Activated T-cell treated with anti-CD3 and anti-CD28 coated beads, Interleukin-2, amount 50 U/mL, for 48 hours (primary cell): ENCODE measurements at places on chromosomes 7 and 10.

DNA sequence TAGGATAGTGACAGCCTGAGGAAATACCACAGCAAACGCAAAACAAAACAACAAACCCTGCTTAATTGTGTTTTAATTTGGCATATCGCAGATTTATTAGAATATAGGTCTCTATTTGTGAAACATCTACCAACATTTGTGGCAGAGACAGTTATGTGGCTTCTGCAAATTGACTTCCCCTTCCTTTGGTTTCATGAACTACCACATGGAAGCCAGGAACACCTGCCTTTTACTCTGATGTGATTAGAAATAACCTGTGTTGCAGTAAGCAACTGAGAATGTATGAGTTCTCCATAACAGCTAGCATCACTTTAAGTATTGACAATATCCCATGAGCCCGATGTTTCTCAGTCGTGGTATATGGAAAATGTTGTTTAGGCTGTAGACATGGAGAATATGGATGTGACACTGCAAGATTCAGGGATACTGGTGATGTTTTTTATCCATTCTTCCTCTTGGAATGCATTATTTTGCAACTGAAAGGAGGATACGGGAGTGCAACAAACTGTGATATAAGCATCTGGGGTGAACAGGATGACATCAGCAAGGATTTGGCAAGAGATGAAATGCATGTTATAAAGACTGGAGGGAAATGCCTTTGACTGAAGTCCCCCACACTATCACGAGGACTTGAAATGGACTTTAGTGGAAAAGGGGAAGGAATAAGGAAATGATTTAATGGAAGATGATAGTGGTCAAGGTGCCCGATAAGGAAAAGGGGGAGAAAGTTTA lies 95.9 kb downstream of the CUBN start:
- DNase-seq, result no peak

- peak; percentile 85 for DNase-seq
Measured at GRCh38 chr7:73715648-73716317, 3.7 kb downstream of the STX1A start.

GRCh38 chr7:101236292-101236835 lies 1.2 kb downstream of the CLDN15 start:
- DNase-seq, result no peak

DNA sequence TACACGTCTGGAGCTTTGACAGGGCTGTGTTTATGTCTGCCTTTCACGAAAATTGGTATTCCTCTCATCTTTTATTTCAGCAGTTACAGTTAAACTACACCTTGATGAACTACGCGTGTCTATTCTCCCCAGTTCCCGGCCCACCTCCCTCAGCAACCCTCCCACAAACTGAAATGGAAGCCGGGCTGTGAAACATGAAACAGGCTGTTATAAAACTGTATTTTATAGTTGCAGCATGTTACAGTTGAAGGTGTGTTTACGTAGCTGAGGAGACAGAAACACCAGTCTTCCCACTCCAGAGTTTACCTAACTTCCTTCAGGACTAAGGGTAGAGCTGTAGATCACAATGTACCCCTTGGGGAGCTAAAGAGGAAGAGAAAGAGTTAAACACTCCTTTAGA lies 228.3 kb upstream of the ZNF32 start:
- DNase-seq, result no peak

- peak; percentile 74 for DNase-seq
Measured at GRCh38 chr7:149865437-149865836, 8.3 kb upstream of the ATP6V0E2 start.

GRCh38 chr10:3264161-3264761 lies 91.7 kb upstream of the PITRM1 start:
- no peak for DNase-seq

GRCh38 chr7:20032741-20033140 lies 184.4 kb downstream of the MACC1 start:
- no peak for DNase-seq

- no peak for DNase-seq
Measured at GRCh38 chr10:126880926-126881325, 24.3 kb upstream of the DOCK1 start.

- no peak for DNase-seq
Measured at GRCh38 chr10:68163735-68164134, 54.4 kb downstream of the MYPN start.

DNA sequence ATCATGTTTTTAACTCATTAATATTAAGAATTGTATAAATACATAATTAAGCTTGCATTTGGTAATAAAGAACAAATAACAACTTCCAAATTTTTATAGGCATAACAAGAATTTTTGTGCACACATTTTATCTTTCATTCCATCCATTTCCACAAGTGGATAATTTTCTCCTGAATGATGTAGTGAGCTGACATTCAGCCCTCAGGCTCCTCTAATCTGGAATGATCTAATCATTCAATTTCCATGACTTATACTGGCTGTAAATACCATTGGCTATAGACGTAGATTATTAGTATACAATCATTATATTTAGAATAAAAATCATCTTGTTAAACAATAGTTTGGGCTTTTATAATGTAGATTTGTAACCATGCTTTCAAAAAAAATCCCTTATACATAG lies 287.2 kb upstream of the GHITM start:
- no peak for DNase-seq

GRCh38 chr10:107913317-107914294 lies 749.1 kb upstream of the SORCS1 start:
- no peak for DNase-seq

- DNase-seq, result no peak
Measured at GRCh38 chr7:136677471-136678365, 190.7 kb upstream of the CHRM2 start.

DNA sequence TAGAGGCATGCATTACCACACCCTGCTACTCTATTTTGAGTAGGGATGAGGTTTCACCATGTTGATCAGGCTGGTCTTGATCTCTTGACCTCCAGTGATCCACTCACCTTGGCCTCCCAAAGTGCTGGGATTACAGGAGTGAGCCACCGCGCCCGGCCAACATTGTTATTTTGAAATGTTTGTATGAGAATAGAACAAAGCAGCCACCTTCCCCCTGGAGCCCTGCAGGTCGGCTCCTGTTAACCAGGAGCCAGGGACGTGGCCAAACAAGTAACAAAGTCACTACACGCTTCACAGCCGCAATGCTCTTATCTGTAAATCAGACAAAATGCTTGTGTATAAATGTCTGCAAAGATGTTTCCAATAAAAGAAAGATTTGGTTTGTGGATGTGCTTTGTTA lies 295.4 kb downstream of the CNTNAP2 start:
- DNase-seq, result no peak

- DNase-seq, result no peak
Measured at GRCh38 chr7:70005480-70005879, 407.2 kb downstream of the AUTS2 start.

DNA sequence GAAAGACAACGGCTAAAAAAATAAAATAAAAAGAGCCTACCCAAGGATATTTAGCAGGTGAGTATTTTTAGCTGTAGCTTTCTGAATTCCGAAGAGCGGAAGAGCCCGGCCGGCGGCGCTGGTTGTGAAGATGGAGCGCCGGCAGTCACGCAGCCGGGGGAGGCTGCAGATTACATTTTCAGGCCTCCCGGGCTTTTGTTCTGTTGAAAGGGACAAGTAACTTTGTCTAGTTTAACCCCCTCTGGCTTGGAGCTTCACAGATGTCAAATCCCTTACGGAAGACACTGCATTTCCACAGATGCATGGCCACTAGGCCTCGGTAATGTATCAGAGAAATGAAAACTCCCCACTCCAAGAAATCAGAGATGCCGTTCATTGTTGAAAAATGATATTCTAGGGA lies 497.6 kb upstream of the MKI67 start:
- no peak for DNase-seq

GRCh38 chr10:5547931-5548660 lies 23.3 kb downstream of the CALML3 start:
- no peak for DNase-seq

- no peak for DNase-seq
Measured at GRCh38 chr7:25720427-25720826, 431.6 kb upstream of the NFE2L3 start.

GRCh38 chr7:157009778-157010587 lies 480 bp downstream of the MNX1 start:
- DNase-seq, result no peak

- no peak for DNase-seq
Measured at GRCh38 chr7:138821912-138822311, 23.9 kb upstream of the ATP6V0A4 start.

GRCh38 chr10:118234683-118235082 lies 107.4 kb downstream of the FAM204A start:
- DNase-seq, result no peak

GRCh38 chr7:90347759-90348158 lies 1.2 kb downstream of the GTPBP10 start:
- DNase-seq, result no peak

DNA sequence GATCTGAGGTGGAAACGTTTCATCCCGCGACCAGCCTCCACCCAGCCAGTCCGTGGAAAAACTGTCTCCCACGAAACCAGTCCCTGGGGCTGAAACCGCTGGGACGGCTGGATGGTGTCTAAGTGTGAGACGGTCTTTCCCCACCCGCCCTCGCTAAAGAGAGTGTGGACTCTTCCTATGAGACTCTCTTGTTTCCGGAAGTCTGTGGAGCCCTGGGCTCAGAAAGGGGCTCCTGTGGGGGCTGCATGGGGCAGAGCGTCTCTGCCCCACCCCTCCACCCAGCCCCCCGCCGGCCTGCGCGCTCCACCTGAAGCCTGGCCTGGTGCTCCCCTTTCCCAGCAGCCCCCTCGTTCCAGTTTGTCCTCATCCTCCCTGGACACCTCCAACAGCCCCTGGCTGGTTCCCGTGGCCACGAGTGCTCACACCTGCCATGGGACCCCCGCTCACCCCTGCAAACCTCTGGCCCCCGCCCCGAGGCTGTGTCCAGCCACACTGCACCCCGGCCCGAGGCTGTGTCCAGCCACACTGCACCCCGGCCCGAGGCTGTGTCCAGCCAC lies 28.7 kb downstream of the CFAP46 start:
- no peak for DNase-seq

GRCh38 chr10:79905322-79906314 lies 43.3 kb downstream of the SFTPD start:
- no peak for DNase-seq

DNA sequence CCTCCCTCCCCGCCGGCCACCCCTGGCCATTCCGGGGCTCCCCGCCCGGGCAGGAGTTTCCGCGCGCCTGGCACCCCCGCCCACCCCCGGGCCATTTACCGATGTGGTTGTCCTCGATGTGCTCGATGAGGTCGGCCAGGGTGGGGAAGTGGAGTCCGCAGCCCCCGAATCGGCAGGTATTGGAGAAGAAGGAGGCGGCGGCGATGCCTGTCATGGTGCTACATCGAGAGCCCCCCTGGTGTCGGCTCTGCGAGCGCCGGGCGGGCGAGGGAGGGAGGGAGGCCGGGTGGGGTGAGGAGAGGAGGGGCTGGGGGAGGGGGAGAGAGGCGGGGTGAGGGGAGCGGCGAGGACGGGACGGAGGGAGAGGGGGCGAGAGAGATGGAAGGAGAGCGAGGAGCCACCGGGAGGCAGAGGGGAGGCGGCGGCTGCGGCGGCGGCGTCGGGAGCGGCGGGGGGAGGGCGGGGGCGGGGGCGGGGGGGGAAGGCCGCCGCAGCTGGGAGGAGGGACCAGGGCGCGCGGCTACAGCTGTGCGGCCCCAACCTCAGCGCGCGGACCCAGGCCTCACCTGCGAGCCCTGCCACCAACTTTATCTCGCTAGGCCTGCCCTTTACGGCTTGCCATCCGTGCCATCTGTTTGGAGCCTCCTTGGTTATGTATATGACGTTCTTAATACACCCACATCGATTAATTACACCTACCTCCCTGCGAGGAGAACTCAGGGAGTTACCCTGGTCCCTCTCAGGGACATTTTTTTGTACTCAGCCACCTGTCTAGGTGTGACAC lies at the start of gene JAZF1:
JAZF1 (minus strand) TSS at position 432 of the 784 bp plus-strand sequence.
- peak; percentile 58 for DNase-seq

DNA sequence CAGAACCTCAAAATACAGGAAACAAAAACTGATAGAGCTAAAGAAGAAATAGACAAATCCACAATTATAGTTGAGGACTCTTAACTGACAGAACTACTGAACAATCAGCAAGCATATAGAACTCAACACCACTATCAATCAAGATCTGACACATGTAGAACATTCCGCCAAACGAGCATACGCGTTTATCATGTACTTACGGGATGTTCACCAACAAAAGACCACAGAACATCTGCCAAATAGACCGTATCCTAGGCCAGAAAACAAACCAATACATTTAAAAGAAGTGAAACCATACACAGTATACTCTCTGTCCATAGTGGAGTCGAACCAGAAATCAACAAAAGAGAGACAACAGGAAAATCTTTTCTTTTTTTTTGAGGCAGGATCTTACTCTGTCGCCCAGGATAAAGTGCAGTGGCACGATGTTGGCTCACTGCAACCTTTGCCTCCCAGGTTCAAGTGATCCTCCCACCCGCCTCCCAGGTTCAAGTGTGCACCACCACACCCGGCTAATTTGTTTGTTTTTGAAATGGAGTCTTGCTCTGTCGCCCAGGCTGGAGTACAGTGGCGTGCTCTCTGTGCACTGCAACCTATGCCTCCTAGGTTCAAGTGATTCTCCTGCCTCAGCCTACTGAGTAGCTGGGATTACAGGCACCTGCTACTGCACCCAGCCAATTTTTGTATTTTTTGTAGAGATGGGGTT lies 5.1 kb downstream of the GNA12 start:
- DNase-seq, result no peak

GRCh38 chr10:4046712-4047354 lies 261.8 kb upstream of the KLF6 start:
- no peak for DNase-seq

GRCh38 chr7:112638675-112639400 lies 151.4 kb downstream of the TMEM168 start:
- no peak for DNase-seq

GRCh38 chr10:6296828-6297251 lies 94.1 kb downstream of the PFKFB3 start:
- DNase-seq, result no peak

DNA sequence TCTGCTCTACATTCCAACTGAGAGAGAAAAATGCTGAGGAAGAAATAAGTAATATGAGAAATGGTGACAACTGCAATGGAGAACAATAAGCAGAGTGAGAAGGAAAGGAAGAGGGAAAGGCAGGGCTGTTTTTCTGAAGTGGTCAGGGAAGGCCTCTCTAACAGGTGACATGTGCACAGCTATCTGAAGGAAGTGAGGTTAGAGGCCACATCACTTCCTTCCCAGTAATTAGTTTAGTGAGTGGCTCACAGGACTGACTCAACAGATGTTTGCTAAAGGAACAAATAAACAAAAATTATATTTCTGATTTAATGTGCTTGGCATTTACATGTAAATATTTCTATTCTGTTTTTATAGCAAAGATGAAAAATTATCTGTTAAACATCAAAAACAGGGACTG lies 77.9 kb downstream of the ARHGAP21 start:
- DNase-seq, result no peak

DNA sequence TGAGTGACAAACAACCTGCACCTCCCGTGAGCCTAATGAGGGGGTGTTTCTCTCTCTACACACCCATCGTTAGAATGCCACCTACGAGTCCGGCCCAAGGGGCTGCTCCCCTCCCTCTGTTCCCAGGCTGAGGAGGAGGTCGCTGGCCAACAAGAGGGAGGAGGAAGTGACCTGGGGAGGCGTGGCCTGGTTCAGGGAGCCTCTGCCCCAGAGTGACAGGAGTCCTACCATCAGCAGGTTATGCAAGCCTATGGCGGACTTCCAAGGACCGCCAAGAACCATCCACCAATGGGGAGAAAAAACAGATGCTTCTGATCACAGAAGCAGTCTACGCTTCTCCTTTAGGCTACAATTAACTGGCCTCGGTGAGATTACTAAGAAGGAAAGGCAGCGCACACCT lies 12.3 kb upstream of the EGFR start:
- DNase-seq, result no peak
